ENCODE measurements at places on chromosomes 3 and 15. TPM values are rescaled to one million over a fixed set of nuclear protein-coding genes. Genes with fewer than 3 reads are reported as not detected.

Gene ADAMTS17
- total RNA-seq, result 0.28 TPM

Gene RPL39L
- 53.7 TPM for total RNA-seq

Gene COX17
- total RNA-seq, result 131 TPM

Gene HRG
- not detected for total RNA-seq

Gene TUSC7
- not detected for total RNA-seq

Gene ACOX2
- 8.4 TPM for total RNA-seq

Gene GOLGA8J
- total RNA-seq, result 0.06 TPM

Gene NCK1
- total RNA-seq, result 27.1 TPM

Gene CSNK1G1
- 15.1 TPM for total RNA-seq

Gene RAB6B
- 2.4 TPM for total RNA-seq

Gene ERICH6
- not detected for total RNA-seq

Gene EPHA3
- not detected for total RNA-seq

Gene ALG1L2
- not detected for total RNA-seq

Gene CERS3
- not detected for total RNA-seq

Gene AGTR1
- 0.40 TPM for total RNA-seq

Gene MED12L
- 0.39 TPM for total RNA-seq

Gene ANP32A
- total RNA-seq, result 251 TPM

Gene ACAD9
- 25.4 TPM for total RNA-seq

Gene ZNF662
- total RNA-seq, result not detected

Gene RBP2
- total RNA-seq, result not detected

Gene ITGB5
- 400 TPM for total RNA-seq

Gene DUOX2
- 0.06 TPM for total RNA-seq

Gene ICE2
- total RNA-seq, result 32.1 TPM

Gene HGD
- 14.2 TPM for total RNA-seq

Gene IL17RB
- 1.1 TPM for total RNA-seq

Gene GOLGA8G
- not detected for total RNA-seq

Gene CRYGS
- total RNA-seq, result 0.85 TPM

Gene C3orf85
- not detected for total RNA-seq

Gene CNTN6
- not detected for total RNA-seq

Gene NR1D2
- total RNA-seq, result 5.8 TPM

Gene CADM2
- 0.27 TPM for total RNA-seq

Gene BDH1
- total RNA-seq, result 3.9 TPM

Gene GOLGA8M
- not detected for total RNA-seq

Gene SCG3
- total RNA-seq, result not detected

Gene ACSBG1
- 0.16 TPM for total RNA-seq

Gene SIDT1
- total RNA-seq, result 0.69 TPM

Gene SLMAP
- 22.0 TPM for total RNA-seq

Gene ADGRG7
- total RNA-seq, result not detected

Gene FGF7
- total RNA-seq, result not detected

Gene C3orf49
- total RNA-seq, result not detected

Gene LRRC31
- not detected for total RNA-seq

Gene ARL14
- 1.0 TPM for total RNA-seq

Gene PPARG
- total RNA-seq, result 36.5 TPM
